Mesenchymal stem cell (in vitro differentiated cells and primary cell): ENCODE measurements at places on chromosomes 5 and 9.

- no peak for DNase-seq
These were observed 60.0 kb upstream of the MINAR2 start for GRCh38 chr5:129687941-129688340.

- DNase-seq, result peak; percentile 77
These were observed at the start of gene ARHGEF39 for GRCh38 chr9:35664531-35665470. Gene ARHGEF39, minus strand, starts transcription at chr9:35665195. Its CDS starts 26 bp downstream, at chr9:35665169.

GRCh38 chr9:34454571-34455065, 3.8 kb downstream of the FAM219A start:
- peak; percentile 90 for DNase-seq

GRCh38 chr9:123756484-123757106, 173.3 kb downstream of the DENND1A start:
- no peak for DNase-seq

DNA sequence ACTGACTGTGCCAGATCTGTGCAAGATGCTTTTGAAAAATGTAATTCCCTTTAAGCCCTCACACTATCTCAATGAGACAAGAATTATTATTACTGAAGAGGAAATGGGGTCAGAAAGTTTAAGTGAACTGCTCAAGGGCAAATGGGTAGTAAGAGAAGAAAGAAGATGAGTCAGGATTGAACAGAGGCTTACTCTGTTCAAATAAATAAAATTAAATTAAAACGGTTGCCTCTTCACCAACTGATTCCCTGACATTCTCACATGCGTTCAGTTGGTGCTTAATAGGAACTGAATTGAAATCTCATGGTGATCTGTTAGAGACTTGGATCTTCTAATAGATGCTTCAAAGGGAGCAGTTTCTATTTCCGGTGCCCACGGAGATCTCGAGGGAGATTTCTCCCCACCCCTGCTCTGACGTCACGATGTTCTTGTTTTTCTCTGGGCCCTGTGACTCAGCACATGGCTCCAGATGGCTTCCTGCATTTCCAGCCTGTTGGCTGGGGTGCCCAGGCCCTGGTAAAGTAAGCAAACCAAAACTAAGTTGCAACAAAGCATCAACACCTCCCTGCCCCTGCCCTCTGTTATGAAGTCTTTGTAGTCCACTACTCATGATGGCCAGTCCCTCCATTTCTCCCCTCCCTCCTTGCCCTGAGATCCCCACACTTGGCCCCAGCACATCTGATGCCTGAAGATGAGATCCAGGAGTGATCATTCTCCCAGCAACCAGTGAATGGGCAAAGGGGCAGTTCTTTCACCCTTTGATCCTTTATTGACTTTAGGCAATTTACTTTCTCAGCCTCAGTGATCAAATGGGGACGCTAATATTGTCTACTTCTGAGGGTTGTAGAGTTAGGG, 106.1 kb upstream of the CPEB4 start:
- DNase-seq, result peak; percentile 95

GRCh38 chr5:35754481-35754880, 102.2 kb upstream of the IL7R start:
- no peak for DNase-seq

GRCh38 chr9:33166231-33167083, 679 bp downstream of the B4GALT1 start:
- DNase-seq, result peak; percentile 66

DNA sequence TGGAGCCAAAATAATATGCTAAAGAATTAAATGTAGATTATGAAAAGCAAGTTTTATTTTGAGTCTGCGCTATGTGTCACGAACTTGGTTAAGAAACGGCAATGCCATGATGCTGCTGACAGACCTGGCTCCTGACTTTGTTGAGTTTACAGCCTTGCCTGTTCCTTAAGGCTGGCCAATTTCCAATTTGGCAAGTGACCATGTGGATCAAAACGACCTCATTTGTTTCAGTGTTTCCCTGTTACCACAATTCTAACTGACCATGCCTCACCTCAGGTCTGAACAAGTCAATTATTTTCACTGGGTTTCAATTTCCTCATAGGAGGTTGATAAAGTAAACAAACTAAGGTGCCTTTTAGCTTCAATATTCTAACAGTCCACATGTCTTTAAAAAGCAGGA, 461.4 kb downstream of the ZNF608 start:
- no peak for DNase-seq

DNA sequence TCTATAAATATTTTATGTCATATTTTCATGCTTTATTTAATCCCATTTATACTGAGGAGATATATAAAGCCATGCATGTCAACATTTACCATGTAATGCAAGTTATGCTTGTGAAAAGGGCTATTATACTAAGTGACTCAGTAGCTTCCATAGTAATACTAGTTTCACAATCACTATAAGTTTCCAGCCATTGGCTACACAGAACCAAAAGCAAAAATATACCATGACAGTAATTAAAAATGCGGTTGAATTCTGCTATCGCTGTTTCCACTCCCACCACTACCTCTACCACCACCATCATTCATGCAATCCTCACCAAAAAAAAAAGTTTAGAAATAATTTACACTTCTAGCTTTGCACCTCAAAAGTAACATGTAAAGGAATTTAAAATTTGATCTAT, 60.2 kb downstream of the MLLT3 start:
- DNase-seq, result peak; percentile 10

- no peak for DNase-seq
These were observed 75.0 kb downstream of the TLE1 start for GRCh38 chr9:81614335-81614734.

DNA sequence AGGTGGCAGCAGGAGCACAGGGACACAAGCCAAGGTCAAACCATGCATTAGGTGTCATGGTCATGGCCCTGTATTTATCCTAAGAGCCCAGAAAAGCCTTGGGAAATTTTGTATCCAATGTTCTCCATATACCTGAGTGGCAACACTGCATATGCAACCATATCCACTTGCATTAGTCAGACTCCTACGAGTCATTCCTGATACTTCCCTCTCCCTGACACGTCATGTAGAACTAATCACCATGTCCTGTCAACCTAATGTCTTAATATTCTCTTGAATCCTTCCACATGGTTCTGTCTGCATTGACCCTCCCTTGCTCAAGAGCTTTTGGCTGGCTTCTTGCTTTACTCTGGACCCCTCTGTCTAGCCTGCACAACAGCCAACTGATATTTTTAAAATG, 9.4 kb downstream of the SCGB3A2 start:
- DNase-seq, result no peak

GRCh38 chr5:157519579-157520253, 55.9 kb downstream of the ADAM19 start:
- no peak for DNase-seq

- DNase-seq, result no peak
These were observed 895.5 kb upstream of the DMAC1 start for GRCh38 chr9:8694983-8695588.

DNA sequence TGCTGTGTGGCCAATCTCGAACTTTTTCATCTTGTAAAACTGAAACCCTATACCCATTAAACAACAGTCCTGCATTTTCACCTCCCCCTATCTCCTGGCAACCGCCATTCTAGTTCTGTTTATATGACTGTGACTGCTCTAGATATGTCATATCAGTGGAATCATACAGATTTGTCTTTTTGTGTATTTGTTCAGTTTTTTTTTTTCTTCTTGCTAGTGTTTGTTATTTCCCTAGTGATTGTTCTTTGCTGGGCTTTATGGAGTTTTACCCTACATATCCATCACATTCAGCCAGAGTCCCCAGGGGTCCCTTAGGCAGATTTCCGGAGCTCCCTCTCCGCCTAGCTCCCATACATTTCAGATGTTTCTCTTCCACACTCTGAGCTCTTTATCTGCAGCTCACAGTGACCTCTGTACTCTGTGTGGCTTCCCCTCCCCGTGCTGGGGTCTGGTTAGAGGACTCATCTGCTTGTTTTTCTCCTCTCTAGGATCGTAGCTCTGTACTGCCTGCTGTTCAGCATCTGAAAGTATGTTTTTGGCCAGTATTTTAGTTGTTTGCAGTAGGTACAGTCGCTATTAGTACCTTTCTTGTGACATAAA, 25.1 kb upstream of the CARTPT start:
- DNase-seq, result peak; percentile 4

- DNase-seq, result no peak
These were observed 406.9 kb upstream of the NMUR2 start for GRCh38 chr5:152811988-152812387.

DNA sequence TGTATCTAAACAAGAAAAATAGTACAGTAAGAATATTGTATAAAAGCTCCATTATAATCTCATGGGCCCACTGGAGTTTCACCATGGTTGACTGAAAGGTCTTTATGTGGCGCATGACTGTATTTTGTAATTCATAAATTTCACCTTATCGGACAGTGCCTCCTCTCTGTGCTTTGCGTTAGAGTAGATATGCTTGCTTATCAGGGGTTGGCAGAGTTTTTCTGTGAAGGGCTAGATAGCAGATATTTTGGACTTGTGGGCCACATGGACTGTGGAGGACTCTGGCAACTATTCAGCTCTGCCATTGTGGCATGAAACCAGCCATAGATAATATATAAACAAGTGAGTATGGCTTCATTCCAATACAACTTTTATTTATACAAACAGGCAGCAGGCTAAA, 23.2 kb downstream of the GAPVD1 start:
- no peak for DNase-seq

GRCh38 chr5:17277907-17278306, 60.5 kb downstream of the BASP1 start:
- DNase-seq, result no peak

DNA sequence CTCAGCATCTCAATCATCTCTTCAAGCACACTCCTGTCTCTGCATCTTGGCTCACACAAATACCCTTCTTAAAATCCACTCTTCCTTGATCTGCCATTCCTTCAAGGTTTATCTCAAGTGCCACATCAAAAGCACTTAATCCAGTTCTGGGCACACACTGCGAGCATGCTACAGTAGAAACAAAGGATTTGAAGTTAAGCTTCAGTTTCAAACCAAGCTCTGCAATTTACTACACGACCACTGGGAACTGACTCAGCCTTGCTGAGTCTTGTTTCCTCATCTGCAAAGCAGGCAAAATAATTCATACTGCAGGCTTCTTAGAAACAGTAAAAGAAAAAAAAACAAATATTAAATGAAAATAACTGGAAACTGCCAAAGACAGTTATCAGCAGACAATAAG, 50.5 kb upstream of the CTNNAL1 start:
- no peak for DNase-seq

- DNase-seq, result peak; percentile 32
These were observed 307.4 kb upstream of the HAPLN1 start for GRCh38 chr5:84028093-84028492.

GRCh38 chr5:145743396-145744061, 91.6 kb downstream of the PRELID2 start:
- no peak for DNase-seq

DNA sequence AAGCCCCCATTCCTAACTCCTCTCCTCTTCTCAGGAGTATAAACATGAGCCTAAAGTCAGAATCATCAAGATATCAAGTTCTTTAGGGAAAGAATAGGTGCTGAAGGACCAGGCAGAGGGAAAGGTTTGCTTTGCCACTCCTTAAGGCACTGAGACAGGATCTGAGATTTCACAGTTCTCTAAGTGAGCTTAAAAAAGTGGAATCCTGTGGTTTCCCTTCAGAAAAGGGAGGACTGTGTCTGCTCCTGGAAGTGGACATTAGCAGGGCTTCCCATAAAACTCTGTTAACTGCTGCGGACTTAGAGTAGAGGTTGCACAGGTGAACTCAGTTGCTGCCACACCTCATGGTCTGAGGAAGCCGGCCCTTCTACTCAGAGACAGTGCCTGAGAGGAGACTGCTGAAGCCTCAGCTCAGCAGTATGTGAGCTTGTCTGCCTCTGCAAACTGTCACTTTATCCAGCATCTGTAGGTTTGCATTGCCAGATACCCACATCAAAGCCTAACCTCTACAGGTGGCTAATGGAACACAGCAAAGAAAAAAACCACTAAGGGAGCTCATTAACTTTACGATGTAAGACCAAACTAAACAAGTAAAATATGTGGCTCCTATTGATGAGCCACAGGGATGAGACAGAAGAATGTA, 42.9 kb downstream of the RIC1 start:
- peak; percentile 30 for DNase-seq

GRCh38 chr5:39661026-39661779, 236.4 kb upstream of the DAB2 start:
- DNase-seq, result peak; percentile 61

DNA sequence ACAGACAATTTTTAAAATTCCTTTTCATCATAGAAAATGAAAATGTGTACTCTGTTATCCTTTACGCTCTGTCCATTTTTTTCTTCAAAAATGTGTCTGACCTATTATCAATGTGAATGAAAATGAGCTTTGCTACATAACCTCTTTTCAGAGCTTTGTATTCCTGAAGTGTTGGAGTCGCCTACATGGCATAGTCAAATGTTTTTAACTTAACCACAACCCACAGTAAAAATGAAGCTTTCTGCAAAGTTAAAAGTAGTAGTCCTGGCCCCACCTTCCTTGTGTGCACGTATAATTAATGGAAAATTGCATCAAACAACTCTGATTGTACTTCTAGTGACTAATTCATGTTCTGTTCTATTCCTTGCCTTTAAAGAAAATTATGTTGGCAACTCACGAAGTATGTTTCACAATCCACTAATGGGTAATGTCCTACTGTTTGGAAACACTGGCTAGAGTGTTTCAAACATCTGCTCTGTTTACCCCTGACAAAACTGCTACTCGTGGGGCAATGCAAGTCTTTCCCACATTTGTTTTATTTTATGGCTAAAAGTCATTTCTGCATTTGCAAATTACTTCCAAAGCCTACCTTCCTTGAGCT, 18.6 kb upstream of the PSAT1 start:
- peak; percentile 92 for DNase-seq

GRCh38 chr5:146055432-146055831, 49.9 kb downstream of the PLAC8L1 start:
- DNase-seq, result no peak

DNA sequence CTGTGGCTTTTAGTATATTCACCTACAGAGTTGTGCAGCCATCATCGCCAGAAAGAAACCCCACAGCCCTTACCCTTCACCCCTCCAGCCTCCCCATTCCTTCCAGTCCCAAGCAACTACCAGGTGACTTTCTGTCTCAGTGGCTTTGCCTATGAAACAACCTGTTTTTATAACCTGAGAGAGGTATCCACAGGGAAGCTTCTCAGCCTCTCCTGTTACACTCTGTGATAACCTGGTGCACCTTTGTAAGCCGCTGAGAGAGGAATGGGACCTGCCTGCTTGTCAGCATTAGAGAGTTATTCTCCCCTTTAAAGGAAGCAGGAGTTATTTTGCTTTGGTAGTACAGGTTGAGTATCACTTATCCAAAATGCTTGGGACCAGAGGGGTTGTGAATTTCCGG, 93.6 kb downstream of the TRIO start:
- DNase-seq, result no peak

DNA sequence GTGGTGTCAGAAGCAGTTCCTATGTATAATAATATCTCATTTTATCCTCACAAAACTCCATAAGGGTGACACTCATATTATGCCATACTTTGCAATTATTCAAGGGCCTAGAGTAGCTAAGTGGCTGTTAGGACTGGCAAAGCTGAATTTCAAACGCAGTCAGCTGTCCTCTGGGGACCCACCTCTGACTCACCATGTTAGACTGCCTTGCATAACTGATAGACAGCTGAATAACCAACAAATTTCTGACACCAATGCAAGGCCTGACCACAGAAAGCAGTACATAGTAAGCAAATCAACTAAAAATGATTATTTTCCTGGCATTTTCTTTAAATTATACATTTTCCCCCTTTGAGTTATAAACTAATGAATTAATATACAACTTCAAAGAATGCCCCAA, 251.6 kb upstream of the PTGER4 start:
- DNase-seq, result peak; percentile 76
